Activated naive CD4-positive, alpha-beta T cell treated with anti-CD3 and anti-CD28 coated beads, Interleukin-2, amount 50 U/mL, for 72 hours (primary cell): ENCODE measurements at places on chromosomes 5 and 9.

DNA sequence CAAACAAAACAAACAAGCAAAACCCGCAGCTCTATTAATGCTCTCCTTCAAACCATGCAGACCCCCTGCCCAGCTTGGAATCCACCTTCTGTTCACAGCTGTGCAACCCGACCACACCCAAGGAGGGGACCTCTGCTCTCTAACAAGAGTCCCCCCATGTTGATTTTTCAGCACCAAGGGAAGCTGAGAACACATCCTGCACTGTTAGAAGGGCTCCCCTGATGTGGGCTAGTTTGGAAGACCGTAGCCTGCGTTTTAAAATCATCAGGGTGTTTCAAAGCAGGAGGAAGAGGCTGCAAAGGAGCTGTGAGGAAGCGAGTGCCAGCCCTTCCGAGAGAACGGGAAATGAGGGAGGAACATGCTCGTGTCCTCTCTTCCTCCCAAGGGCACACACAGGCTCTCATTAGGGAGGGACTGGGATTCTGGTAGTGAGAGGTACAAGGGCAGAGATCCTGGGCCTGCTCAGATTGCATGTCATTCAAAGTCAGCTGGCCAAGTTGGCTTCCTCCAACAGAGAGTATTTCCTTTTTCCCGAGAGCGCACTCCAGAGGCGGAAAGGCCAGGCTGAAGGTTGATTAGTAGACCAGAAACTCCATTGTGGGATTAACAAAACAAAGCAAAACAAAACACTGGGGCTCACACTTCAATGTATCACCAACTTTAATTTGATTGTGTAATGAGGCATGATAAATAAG lies 185.9 kb downstream of the SEMA6A start:
- no peak for DNase-seq

DNA sequence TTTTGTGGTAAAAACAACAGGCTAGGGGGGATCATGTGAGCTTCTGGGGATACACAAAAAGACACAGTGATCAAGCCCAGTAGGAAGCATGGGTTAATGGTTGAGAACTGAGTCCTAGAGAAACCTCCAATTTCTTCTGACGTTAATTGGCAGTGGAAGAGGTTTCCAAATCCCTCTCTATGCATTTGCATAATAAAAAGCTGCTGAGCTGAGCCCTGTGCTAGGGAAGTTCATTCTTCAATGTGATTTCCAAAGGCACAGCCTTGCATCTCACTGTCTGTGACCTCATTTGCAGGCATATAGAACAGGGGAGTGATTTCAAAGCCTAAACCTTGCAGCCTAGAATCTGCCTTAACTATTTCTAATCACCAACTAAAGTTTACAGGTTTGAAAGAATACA lies 812 bp downstream of the DNAH5 start:
- DNase-seq: no peak

DNA sequence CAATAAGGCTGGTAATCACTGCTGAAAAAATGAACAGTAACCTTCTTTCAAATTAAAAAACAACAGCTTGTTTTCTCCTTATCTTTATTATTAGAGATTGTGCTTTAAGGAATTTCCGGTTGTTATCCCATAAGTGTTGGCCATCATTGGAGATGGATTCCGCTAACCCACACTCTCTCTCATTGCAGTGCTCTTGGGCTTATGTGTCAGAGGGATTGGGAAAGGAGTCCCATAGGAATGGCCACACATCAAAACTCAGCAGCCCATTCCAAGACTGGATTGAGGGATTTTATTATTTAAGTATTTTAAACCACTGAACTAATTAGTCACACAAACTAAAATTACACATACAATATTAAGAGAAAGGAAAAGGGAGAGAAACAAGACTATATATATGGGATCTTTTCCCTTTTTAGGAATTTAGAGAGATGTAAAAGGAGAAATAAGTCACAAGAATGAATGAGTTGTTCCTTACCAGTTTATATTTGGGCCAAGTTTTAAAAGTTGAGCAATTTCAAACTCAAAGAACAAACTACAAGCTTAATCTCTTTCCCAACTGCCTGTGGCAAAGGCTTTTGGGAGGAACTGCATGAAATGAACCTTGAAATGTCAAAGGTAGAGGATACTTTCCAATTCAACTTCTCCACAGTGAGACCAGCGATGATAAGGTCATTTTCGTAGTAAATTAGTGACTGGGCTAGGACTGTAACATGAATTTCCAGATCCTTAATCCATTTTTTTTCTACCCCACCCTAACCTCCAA lies 2.4 kb downstream of the SPINK6 start:
- DNase-seq: no peak

GRCh38 chr9:17484906-17485305 lies 94.0 kb upstream of the SH3GL2 start:
- DNase-seq: no peak

- no peak for DNase-seq
Measured at GRCh38 chr9:5041390-5042115, 56.5 kb downstream of the JAK2 start.

DNA sequence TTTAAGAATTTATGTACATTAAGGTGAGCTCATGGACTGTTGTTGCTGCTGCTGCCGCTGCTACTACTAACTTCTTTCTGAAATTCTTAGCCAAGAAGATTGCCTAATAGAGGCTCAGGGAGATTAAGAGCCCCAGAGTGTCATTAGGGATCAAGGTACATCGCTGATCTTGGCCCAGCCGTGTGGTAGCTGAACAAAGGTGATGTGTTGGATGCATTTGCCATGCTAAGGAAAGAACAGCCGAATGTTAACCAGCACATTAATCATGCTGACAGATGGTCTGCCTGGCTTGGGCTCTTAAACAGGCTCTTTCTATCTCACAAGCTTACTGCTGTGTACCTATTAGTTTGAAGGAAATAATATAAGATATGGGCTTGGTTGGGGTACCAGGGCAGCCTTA lies 137.1 kb downstream of the KCTD16 start:
- no peak for DNase-seq

DNA sequence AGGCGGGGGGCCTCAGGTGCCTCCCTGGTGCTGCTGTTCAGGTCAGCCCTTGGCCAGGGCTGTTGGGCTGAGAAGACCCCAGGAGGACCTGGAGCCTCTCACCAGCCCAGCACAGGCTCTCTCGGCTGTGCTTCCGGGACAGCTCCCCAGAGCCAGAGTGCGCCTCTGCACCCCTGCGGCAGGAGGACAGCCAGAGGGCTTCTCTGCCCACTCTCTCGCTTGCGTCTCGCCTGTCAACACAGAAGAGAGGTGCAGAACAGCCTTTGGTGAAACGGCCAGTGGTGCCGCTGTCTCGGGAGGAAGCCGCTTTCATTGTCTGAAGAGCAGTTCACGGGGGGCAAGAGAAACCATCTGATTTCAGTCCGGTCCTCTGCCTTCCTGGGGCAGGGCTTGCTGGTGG lies 3.8 kb upstream of the NACC2 start:
- DNase-seq: no peak

GRCh38 chr5:164504141-164504772 lies 998.8 kb downstream of the MAT2B start:
- peak; percentile 33 for DNase-seq

- DNase-seq: no peak
Measured at GRCh38 chr5:173493846-173494245, 122.6 kb downstream of the BOD1 start.

DNA sequence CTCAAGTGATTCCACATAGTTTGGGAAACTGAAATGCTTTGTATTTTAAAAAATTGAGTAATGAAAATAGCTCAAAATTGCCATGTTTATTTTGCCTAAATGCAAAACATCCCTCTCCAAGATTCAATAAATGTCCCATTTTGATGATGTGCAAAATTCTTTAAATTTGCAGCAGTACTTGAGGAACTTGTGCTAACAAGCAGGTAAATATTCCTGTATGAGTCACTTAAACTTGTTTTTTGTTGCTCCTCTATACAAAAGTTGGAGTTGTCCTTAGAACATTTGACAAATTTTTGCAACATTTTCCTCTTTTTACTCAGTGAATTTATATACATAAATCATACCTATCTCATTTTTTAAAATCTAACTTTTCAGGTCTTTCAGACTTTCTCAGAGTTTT lies 280.2 kb downstream of the CDH12 start:
- no peak for DNase-seq

DNA sequence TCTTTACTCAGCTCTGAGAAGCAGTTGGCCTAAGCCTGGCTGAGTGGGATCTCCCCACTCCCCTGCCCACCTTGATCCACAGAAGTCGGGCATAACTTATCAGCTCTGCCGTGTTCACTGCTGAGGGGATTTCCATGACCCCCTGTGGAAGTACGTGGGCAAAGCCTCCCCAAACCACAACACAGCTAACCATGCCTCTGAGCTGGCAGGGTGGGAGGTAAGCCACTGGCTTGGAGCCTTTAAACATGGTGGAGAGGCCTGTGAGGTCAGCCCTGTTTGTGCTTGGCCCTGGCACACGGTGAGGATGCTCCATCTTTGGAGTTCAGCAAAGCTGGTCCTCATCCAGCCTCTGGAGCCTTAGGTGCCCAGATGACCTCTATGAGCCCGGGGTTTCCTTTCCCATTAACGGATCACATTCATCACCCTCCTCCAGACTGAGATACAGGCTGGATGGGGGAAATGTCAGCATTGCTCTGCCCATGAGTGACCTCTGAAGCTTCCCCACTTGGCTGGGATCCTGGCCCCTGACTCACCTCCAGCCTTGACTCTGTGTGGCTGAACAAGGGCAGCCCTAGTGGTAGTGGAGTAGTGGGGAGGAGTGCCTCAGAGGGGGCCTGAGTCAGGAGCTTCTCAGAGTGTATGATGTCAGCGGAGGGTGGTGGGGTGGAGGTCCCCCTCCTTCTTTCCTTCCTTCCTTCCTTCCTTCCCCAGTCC lies 6.2 kb downstream of the PDLIM4 start:
- no peak for DNase-seq

- no peak for DNase-seq
Measured at GRCh38 chr5:53063791-53064190, 45.8 kb downstream of the MOCS2 start.

DNA sequence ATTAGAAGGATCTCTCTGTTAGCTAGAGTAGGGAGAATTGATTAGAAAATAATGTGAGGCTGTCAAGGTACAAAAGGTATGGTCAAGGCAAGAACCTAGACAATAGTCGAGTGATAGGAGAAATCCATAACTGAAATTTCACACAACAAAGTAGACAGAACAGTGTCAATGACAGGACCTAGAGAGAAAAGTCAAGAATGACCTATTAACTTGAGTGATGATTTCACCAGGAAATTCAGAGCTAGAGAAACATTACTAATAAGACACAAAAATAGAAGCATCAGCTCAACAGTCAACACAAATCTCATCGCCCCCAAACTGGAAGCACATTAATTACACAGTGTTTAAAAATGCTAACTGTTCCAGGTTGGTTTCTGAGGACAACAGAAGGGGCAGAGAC lies 532.4 kb downstream of the CDH10 start:
- no peak for DNase-seq

GRCh38 chr5:77029376-77029885 lies 773 bp upstream of the AGGF1 start:
- no peak for DNase-seq

- DNase-seq: no peak
Measured at GRCh38 chr5:120014535-120014934, 385.2 kb downstream of the FAM170A start.

DNA sequence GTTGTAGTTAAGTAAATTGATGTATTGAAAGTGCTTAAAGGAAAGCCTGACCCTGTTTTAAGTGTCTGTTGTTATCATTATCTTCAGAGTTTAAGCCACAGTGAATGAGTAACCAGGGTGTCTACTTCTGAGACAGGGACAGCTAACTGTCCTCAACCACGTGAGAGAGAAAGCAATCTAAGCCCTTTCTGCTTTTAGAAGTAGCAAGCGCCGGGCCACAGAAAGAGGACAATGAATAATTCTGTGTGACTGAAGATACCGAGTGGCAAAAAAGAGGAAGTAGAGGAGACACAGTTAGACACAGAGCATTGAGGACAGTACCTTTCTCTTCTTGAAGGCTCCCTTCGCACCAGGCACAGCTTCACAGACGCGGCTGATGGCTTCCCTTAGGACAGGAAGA lies 86.3 kb downstream of the S1PR3 start:
- DNase-seq: no peak
